Hematopoietic multipotent progenitor cell (in vitro differentiated cells): ENCODE measurements at places on chromosomes 1 and 21. TPM values are rescaled to one million over a fixed set of nuclear protein-coding genes. Genes with fewer than 3 reads are reported as not detected.

The ZBTB8A gene
- 8.1 TPM for total RNA-seq

GRCh38 chr1:217897100-217897499, 266.0 kb downstream of the SPATA17 start:
- DNase-seq = no peak

DNA sequence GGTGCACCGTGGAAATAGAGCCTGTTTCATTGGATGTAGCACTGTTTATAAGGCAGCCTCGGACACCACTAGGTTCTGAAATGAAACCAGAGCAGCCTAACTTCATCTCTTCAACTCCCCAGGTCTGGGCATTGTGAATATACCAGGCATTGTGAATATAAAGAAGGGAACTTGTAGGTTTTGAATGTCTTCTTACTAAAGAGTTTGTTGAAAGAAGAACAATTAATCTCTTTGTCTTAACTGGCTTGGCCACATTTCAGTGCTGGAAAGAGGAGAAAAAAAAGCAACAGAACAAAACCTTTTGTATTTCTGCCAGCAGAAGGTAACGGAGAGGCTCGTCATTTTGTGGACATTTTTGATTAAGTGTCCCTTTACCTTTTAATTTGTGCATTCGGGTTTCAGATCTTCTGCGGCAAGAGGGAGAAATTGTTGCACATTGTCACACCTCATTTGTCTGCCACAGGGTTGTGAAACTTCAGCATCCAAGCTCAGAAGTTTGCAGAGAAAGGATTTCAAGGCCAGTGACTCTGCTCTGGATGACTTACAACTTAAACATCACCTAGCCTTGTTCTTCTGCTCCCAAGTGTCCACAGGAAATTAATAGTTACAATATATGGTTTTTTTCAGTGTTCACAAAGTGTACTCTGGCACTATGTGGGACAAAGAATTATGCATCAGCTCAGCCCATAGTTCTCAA, 158.3 kb downstream of the KAZN start:
- DNase-seq = no peak

The GJA8 gene
- total RNA-seq = not detected

The MYOG gene
- total RNA-seq = not detected

- no peak for DNase-seq
Measured at GRCh38 chr1:155913969-155914757, 3.0 kb upstream of the RIT1 start.

DNA sequence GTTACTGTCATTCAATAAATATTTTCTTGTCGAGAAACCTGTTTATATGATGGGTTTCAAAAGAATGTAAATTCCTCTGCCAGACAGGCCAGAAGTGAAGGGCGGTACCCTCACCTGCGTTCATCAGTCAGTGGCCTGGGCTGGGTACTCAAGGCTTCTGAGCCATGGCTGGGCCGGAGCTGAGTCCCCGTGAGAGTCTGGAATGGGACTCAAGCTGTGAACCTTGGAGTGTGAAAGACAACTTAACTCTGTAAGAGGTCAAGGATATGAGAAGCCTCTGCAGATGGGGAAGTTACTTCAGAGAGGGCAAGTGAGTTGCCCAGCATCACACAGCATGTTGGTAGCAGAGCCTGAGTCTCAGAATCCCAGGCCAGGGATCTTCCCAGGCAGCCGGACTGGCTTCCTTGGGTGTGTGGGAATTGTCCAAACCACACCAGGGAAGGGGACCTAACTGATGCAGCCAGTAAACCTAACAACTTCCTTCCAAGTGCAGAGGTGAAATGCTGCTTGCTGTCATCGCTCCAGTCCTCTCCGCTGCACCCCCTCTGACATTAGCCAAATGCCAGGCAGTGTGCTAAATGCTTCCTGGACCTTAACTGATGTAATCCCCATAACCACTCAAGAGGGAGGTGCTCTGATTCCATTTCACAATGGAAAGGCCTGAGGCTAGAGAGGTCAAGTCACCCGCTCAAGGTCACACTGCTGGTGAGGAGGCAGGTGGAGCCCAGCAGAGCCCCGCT, 4.8 kb downstream of the DISP3 start:
- no peak for DNase-seq

The OR2L8 gene
- total RNA-seq = 9.2 TPM

GRCh38 chr1:34362949-34363348, 186.2 kb downstream of the C1orf94 start:
- DNase-seq = no peak

DNA sequence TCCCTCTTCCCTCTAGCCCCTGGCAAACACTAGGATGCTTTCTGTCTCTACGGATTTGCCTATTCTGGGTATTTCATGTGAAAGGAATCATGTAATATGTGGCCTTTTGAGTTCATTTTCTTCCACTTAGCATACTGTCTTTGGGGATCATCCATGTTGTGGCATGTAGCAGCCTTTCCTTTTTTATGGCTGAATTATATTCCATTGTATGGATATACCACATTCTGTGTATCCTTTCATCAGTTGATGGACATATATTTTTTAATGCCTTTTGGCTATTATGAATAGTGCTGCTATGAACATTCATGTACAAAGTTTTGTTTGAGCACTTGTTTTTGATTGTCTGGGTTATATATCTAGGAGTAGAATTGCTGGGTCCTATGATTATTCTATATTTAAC, 258.4 kb upstream of the CSF3R start:
- no peak for DNase-seq

DNA sequence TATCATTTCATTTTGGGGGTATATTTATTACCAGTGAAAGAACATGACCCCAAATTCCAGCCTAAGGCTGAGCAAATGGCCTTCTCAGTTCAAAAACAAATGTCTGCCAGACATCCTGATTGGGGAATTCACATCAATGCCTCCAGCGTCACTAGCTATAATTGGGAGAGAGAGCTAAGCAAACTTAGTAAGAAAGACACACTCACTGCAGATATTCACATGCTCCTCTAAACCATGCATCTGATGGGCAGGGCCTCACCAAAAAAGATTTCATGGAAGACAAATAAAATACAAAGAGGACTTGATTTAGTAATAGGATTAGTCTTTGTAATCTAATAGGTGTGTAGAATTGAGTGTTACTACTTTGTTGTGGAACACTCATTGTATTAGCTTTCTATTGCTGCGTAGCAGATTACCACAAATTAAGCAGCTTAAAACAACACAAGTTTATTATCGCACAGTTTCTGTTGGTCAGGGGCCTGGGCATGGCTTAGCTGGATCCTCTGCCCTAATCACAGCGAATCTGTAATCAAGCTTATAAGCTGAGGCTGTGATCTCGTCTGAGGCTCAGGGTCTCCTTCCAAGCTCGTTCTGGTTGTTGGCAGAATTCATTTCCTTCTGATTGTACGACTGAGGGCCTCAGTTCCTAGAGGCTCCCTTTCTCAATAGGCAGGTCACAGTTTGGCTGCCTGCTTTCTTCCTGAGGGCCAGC, 243.0 kb downstream of the PBX1 start:
- DNase-seq = no peak

DNA sequence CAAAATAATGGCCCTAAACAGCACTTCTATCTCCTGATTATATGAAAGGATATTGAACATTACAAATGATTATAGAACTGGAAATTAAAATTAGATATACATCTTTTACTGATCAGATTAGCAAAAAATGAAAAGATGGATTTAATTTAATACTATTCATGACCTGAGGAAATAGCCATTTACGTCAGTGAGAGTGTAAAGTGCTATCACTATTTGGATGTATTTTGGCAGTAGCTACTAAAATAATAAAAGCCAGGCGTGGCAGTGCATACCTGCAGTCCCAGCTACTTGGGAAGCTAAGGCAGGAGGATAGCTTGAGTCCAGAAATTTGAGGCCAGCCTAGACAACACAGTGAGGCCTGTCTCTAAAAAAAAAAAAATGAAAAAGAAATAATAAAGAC, 5.3 kb downstream of the C4BPB start:
- DNase-seq = no peak

GRCh38 chr1:74468982-74469603, 43.3 kb downstream of the LRRC53 start:
- DNase-seq = no peak

The OR14K1 gene
- 0.81 TPM for total RNA-seq

The VPS26C gene
- total RNA-seq = 51.7 TPM

DNA sequence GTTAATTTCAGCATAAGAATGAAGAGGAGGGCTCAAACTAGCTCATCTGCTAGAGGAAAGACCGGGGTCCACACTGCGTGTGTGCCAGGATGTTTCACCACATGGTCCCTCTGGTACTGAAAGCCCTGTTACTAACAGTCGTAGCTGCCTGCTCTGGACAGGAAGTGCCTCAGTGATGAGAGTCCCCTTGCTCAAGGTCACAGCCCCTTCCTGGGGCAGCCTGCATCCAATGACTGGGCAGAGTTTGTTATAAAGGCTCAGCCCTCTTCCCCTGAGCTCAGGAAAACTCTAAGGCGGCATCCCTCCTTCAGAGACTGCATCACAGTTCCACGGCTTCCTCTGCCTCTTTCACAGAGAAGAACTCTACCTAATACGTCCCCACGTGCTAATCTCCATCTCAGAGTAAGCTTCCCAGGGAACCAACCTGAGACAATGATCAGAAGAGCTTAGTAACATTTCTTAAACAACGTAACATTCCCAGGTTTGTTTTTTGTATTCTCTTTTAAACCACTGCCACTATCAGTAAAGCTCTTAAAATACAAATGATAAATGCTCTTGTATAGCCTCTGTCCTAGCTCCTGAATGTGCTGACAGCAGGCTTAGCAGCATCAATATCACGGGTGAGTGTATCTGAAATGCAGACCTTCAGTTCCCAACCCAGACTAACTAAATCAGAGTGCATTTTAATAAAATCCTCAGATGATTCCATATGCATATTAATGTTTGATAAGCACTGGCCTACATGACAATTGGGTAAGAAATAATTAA, 38.0 kb upstream of the ATP1A1 start:
- DNase-seq = no peak

GRCh38 chr1:152960452-152961044, 9.9 kb upstream of the SPRR4 start:
- DNase-seq = no peak

DNA sequence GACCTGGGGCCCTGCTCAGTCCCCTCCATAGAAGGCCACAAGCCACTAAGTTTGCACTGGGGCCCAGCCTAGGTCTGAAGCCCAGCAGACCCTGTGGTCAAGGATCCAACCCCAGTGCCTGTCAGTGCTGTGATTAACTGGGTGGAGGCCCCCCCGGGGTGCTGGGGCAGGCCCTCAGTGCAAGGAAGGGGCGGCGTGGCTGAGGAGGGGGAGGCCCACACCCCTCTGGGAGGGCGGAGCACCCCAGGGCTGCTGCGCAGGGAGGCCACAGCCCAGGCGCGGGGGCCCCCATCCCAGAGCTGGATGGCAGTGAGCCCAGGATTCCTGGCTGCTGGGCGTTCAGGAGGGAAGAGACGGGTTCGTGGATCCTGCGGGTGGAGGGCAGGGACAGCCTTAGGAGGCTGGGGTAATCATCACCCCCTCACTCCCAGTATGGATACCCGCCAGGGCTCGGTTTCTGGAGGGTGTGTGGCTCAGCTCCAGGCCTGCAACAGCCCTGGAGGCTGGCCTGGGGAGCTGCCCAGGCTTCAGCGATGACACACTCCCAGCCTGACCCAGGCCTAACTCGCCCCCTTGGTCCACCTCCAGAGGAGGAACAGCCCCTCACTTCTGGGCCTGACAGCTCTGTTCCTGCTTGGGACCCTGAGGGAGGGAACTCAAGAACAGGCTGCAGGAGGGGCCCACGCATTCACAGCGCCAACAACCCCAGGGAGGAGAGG, 890 bp downstream of the GJC2 start:
- DNase-seq = no peak

- DNase-seq = no peak
Measured at GRCh38 chr21:27086630-27087029, 119.7 kb upstream of the ADAMTS5 start.

- no peak for DNase-seq
Measured at GRCh38 chr1:95084317-95085176, 11.8 kb upstream of the ALG14 start.

- DNase-seq = peak; percentile 17
Measured at GRCh38 chr1:17588048-17588871, 48.8 kb downstream of the ARHGEF10L start.

DNA sequence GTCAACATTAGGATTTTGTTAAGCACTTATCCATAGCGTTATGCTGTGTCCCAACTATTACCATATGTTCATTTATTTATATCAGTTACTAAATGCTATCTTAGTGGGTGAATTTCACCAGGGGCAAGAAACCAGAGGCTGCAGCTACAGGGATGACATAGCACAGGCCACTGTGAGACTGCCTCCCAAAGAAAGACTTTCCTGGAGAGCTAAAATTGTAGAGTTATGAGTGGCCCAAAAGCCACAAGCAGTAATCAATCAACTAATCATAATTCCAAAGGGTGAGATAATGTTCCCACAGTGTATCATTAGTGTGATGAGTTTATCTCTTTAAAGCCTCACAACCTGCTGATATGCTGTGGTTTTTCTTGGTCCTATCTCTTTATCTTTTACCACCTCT, 3.8 kb upstream of the TGFB2 start:
- no peak for DNase-seq

The DNM3 gene
- total RNA-seq = 4.0 TPM

DNA sequence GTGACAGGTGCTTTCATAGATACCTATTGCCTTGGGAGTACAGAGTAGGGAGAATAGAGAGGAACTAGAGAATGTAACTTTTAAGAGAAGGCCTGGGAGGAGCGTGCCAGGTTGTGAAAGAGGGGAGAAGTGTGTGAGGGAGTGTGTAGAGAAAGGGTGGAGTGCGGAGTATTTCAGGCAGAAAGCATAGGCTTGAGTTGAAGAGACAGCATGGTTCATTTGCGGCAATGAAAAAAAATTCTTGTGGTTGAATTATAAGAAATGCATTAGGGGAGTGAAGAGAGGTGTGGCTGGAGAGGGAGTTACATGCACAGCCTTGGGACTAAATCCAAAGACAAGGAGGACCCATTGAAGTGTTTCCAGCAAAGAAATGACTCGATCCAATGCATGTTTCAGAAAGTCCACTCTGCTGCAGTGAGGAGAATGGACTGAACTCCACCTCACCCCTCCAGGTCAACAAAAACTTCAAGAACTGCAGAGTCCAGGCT, 81.7 kb upstream of the ADAM30 start:
- no peak for DNase-seq

- DNase-seq = no peak
Measured at GRCh38 chr1:119633575-119633974, 14.5 kb downstream of the ZNF697 start.

- DNase-seq = no peak
Measured at GRCh38 chr1:23111600-23112535, 56.8 kb downstream of the LUZP1 start.

The FMN2 gene
- total RNA-seq = not detected

- no peak for DNase-seq
Measured at GRCh38 chr1:20028726-20029125, 41.3 kb upstream of the PLA2G5 start.

DNA sequence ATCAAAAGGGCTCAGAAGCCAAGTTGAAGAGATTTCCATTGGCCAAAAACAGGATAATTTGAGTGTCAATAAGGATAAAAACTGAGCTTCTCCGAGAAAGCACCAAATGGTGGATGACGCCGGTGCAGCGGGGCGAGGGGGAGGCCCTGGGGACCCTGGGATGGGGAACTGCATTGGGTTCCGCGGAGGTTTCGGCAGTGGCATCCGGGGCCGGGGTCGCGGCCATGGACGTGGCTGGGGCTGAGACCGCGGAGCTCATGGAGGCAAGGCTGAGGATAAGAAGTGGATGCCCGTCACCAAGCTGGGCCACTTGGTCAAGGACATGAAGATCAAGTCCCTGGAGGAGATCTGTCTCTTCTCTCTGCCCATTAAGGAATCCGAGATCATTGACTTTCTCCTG, 97.2 kb downstream of the DMRTA2 start:
- no peak for DNase-seq

GRCh38 chr1:51957618-51958017, 32.9 kb downstream of the RAB3B start:
- no peak for DNase-seq

- DNase-seq = no peak
Measured at GRCh38 chr1:214441119-214441518, 110.3 kb downstream of the PTPN14 start.
